Activated B cell treated with CpG ODN at 0.5 μM for 24 hours (primary cell): ENCODE measurements at places on chromosomes 1 and 21. TPM values are rescaled to one million over a fixed set of nuclear protein-coding genes. Genes with fewer than 3 reads are reported as not detected.

DNA sequence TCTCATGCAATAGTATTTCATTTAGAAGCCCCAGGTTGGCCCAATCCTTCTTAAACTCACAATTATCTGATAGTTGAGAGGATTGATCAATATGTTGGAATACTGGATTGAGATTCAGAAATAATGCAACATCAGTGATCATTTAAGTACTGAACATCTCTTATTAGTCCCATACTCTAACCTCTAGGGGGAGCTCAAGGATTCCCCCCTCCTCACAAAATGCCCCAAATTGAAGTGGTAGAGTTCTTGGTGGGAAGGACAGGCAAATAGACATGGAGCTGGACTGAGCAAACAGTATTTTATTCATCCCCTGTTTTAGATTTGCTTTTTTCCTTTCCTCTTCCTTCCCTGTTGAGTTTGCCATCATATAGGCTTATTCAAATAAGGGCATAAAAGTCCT, 62.8 kb downstream of the NGF start:
- DNase-seq: no peak

GRCh38 chr1:224256640-224257039, 73.3 kb downstream of the NVL start:
- DNase-seq: no peak

The GPR89B gene
- total RNA-seq: 15.1 and 17.8 TPM in 2 replicates

- DNase-seq: no peak
These were observed 1.2 kb downstream of the PTTG1IP start for GRCh38 chr21:44872323-44872648.

DNA sequence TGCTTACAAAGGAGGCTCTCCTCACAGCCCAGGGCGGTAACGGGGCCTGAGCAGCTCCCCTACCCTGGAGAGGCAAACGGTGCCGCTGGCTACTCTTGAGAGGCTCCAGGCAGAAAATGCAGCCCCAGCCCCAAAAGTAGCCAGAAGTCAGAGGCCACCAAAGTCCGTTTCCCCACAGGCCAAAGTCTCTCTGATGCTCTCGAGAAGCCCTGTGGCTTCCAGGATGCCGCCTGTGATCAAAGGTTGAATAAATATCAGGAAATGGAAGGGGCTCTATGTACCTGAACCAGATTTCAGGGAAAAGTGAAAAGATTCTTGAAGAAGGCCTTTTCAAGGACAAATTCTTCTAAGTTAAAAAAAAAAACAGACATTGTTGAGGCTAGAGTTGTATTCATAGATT, 4.2 kb downstream of the PANK4 start:
- no peak for DNase-seq

The OLFML3 gene
- total RNA-seq: 0.27 and 0.29 TPM in 2 replicates

GRCh38 chr21:16159213-16159970, 429.6 kb downstream of the USP25 start:
- no peak for DNase-seq
